ENCODE measurements at places on chromosomes 16 and 17.

GRCh38 chr16:31505483-31505882, 2.7 kb downstream of the RUSF1 start:
- DNase-seq: no peak

GRCh38 chr16:67538666-67539101, 10.1 kb downstream of the RIPOR1 start:
- no peak for DNase-seq

GRCh38 chr16:65057184-65057583, 64.7 kb downstream of the CDH11 start:
- no peak for DNase-seq

- DNase-seq: no peak
These were observed 17.8 kb upstream of the CRK start for GRCh38 chr17:1473841-1474240.

DNA sequence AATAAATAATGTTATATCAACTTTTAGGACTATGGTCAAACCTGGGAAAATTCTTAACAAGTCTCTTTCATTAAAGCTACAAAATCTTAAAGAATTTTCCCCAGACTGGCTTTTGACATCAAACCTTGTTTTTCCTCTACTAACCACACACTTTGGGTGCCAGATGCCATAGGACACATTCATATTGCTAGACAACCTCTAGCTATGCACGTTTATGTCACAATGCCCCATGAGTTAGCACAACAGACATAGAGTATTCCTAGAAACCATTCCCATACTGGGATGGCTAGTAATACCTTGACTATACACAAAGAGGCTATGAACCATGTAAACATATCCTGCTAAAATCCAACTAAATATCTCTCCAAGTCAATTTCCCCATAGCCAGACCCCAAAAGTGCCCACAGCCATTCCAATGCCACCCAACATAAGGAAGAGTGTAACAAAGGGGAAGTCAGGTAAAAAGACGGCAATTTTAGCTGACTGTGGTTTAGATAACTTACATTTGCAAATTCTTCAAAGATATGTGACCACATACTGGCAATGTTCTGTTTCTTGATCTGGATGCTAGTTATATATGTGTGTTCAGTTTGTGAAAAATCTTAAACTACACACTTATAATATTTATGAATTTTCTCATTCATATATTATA, 23.4 kb downstream of the SMURF2 start:
- DNase-seq: no peak

GRCh38 chr16:27413956-27414355, 12.0 kb downstream of the IL21R start:
- DNase-seq: no peak

DNA sequence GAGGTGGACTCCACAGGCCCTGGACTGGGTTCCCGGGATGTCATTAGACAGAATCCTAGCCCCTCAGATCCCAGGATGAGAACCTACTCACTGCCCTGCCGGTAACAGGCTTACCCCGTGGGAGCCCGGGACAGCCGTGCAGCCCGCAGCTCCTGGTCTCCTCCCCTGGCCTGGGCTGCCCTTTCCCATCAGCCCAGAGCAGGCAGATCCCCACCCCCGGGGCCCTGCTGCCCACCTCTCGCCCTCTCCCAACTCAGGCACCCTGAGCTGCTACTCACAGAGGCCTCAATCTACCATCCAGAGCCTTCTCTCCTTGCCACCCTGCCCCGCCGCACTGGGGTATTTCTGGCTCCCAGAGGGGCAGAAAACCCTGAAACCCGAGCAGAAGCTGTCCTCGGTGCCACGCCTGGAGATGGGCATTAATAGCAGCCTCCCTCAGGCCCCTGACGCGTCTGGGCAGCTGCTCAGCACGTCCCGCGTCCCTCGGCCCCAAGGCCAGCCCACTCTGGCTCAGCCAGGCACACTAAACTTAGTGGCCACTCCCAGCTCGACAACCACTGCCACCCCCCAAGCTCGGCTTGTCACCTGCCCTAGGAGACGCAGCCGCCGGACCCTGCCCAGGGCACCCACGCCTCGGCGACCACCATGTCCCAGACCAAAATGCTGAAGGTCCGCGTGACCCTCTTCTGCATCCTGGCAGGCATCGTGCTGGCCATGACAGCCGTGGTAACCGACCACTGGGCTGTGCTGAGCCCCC, at the start of gene CACNG1:
Gene CACNG1, plus strand, starts transcription at position 539 of the 757 bp plus-strand sequence. Its CDS starts 107 bp downstream, at position 646.
- DNase-seq: no peak

- DNase-seq: no peak
These were observed 1.4 kb downstream of the PRSS8 start for GRCh38 chr16:31134091-31134571.

- no peak for DNase-seq
These were observed 66.7 kb downstream of the RBFOX1 start for GRCh38 chr16:7399296-7399695.

GRCh38 chr16:87392821-87393679, 914 bp downstream of the MAP1LC3B start:
- no peak for DNase-seq

DNA sequence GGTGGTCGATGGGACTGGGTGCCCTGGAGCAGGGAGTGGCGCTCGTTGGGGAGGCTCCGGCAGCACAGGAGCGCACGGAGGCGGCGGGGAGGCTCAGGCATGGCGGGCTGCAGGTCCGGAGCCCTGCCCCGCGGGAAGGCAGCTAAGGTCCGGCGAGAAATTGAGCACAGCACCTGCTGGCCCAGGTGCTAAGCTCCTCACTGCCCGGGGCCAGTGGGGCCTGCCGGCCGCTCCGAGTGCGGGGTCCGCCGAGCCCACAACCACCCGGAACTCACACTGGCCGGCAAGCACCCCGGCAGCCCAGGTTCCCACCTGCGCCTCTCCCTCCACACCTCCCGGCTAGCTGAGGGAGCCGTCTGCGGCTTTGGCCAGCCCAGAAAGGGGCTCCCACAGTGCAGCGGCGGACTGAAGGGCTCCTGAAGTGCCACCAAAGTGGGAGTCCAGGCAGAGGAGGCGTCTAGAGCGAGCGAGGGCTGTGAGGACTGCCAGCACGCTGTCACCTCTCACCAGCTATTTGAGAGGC, 88.8 kb upstream of the EEF2KMT start:
- no peak for DNase-seq

GRCh38 chr16:19712418-19713058, 5.5 kb downstream of the KNOP1 start:
- no peak for DNase-seq

GRCh38 chr17:21330436-21331160, 45.6 kb upstream of the KCNJ12 start:
- no peak for DNase-seq

GRCh38 chr16:77739559-77739892, 17.2 kb downstream of the NUDT7 start:
- no peak for DNase-seq

DNA sequence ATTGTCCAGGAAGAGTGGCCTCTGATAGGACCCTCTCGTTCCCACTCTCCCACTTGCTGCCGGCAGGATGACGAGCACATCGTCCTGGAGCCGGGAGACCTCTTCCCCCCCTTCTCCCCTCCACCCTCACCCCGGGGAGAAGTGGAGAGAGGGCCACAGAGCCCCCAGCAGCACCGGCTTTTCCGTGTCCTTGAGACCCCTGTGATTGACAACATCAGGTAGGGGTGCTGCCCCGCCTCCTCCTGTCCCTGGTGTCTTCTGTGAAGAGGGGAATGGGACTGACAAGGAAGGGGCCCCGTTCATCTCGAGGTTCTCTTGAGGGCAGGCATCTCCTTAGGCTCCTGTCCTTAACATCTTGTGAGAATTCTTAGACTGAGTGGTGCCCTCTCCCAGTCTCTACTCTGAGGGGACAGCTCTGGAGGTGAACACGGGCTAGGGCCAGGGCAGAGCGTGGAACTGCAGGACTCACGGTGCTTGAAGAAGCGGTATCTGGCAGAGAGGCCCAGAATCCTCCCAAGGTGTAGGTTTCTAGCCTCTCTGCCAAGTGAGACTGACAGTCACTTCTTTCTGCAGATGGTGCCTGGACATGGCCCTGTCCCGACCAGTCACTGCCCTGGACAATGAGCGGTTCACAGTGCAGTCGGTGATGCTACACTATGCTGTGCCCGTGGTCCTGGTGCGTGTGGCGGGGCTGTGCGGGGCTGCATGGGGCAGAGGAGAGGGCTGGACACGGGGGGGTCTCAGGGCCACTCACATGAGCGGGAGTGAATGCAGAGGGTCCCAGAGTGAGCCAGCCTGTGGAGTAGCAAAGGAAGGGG, 26.4 kb downstream of the CASKIN2 start:
- DNase-seq: no peak

DNA sequence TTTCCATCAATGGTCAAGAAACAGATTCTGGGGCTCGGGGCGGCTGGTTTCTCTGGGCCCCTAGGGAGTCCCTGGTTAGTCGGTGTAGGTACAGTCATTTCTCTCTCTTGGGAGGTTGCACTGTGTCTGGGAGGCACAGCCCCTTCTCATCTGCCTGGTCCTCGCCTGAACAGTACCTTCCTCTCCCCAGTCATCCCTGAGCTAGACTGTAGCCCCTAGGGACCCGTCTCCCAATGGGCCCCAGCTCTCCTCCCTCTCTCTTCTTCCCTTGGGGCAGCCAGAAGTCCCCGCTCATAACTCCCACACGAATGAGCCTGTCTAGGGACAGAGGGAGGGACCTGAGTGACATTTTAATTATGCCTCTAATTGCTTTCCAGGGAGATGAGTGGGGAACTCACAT, 20.2 kb upstream of the CPSF4L start:
- DNase-seq: no peak

GRCh38 chr17:57397402-57397801, 141.1 kb downstream of the MSI2 start:
- DNase-seq: no peak

- DNase-seq: no peak
These were observed 740.3 kb upstream of the SOX9 start for GRCh38 chr17:71380535-71380934.

DNA sequence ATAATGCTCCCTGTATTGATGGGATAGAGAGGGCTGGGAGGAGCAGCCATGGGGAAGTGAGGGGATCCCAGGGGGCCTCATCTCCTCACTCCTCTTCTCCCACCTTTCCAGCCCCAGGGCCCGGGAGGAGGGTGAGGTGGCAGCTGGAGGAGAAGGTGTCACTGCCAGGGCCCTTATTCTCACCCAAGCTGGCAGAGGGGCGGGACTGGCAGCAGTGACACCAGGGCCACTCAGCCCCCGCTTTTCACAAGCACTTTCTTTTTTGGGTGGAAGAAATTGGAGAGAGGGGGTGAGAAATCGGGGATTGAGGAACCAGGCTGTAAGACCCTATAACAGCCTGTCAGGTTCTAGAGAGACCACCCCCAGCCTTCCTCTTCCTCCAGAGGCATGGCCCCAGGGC, 2.4 kb upstream of the TBX21 start:
- DNase-seq: no peak

- DNase-seq: no peak
These were observed 38.1 kb downstream of the PIK3R5 start for GRCh38 chr17:8927395-8927794.

GRCh38 chr16:66273053-66273452, 93.4 kb upstream of the CDH5 start:
- no peak for DNase-seq

GRCh38 chr16:78310990-78311561, 211.6 kb downstream of the WWOX start:
- DNase-seq: no peak

DNA sequence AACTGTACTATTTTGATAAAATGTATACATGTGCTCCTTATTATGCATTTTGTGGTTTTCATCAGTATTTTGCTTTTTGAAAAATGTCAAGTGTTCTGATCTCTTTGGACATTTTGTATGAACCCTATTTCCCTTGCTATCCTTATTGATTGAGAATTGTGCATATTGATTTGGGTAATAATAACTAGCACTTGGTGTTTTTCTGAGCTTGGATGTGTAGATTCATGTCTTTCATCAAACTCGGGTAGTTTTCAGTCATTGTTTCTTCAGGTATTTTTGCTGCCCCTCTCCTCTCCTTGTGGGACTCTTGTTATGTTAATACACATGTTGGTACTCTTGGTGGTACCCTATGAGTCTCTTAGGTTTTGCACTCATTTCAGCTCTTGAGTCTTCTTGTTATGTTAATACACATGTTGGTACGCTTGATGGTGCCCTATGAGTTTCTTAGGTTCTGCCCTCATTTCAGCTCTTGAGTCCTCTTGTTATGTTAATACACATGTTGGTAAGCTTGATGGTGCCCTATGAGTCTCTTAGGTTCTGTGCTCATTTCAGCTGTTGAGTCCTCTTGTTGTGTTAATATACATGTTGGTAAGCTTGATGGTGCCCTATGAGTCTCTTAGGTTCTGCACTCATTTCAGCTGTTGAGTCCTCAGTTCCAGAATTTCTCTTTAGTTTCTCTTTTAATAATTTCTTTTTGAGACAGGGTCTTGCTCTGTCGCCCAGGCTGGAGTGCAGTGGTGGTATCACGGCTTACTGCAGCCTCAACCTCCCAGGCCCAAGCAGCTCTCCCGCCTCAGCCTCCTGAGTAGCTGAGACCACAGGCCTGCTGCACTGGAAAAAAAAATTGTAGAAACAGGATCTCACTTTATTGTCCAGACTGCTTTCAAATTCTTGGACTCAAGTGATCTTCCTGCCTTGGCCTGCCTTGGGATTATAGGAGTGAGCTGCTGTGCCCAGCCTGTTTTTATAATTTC, 19.3 kb downstream of the ZNF750 start:
- DNase-seq: no peak

GRCh38 chr17:56707312-56708219, 114.1 kb downstream of the NOG start:
- no peak for DNase-seq

DNA sequence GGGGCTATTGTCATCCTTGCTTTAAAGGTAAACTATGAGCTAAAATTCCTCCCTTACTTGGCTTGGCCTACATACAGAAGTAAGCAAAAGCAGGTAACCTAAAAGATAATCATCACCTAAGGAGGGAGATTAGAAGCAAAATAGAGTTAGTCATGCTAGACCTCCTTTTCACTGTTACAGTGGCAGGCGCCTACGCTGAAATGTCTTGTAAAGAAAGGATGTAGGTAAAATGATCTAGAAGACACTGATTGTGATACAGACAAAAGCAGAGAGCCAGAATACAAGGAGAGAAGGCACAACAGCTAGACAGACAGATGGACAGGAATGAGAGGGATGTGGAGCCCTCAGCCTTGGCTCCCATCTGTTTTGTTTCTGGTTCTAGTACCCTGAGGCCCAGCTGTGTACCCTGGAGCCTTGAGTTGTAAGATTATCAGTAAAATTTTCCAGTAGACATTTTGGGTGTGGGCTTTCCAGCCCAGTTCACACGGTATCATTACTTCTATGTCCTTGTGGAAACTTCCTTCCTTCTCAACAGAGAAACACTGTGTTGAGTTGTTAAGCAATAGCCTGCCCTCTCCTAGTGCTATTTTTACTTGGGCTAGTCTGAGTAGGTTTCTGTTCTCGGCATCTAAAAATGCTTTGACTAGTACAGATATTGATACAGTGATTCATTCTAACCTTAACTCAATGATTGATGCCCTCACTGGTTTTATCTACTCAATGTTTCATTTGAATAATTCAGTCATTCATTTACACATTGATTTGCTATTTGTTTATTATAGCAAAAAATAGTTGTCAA, 7.7 kb upstream of the C16orf78 start:
- no peak for DNase-seq

- DNase-seq: no peak
These were observed 5.8 kb downstream of the ACLY start for GRCh38 chr17:41912925-41913324.

Measured in thoracic aorta (tissue), 2 donors.